ENCODE measurements at places on chromosomes 6 and 20. TPM values are rescaled to one million over a fixed set of nuclear protein-coding genes. Genes with fewer than 3 reads are reported as not detected.

Gene GGTLC1
- polyA plus RNA-seq: not detected

Gene TMEM170B
- polyA plus RNA-seq: 0.24 TPM

Gene KCNB1
- not detected for polyA plus RNA-seq

Gene MLN
- polyA plus RNA-seq: not detected

Gene COL9A1
- 0.12 TPM for polyA plus RNA-seq

Gene WASF1
- polyA plus RNA-seq: 8.6 TPM

Gene MCUR1
- 5.8 TPM for polyA plus RNA-seq

Gene POM121L2
- not detected for polyA plus RNA-seq

Gene ACSS2
- polyA plus RNA-seq: 5.8 TPM

Gene TNFRSF6B
- polyA plus RNA-seq: not detected

Gene BCAS4
- 66.8 TPM for polyA plus RNA-seq

Gene RIPPLY2
- not detected for polyA plus RNA-seq

Gene NKAIN2
- polyA plus RNA-seq: not detected

Gene RNF114
- 137 TPM for polyA plus RNA-seq

Gene IL17F
- polyA plus RNA-seq: not detected

Gene CAP2
- not detected for polyA plus RNA-seq

Gene TCP11
- polyA plus RNA-seq: not detected

Gene CLDN20
- not detected for polyA plus RNA-seq

Gene PPP1R11
- 78.1 TPM for polyA plus RNA-seq

Gene PLN
- polyA plus RNA-seq: not detected

Gene SLC22A23
- polyA plus RNA-seq: 0.55 TPM

Gene PEX7
- 6.6 TPM for polyA plus RNA-seq

Gene IMPG1
- not detected for polyA plus RNA-seq

Gene TSPO2
- polyA plus RNA-seq: not detected

Gene CCHCR1
- polyA plus RNA-seq: 2.6 TPM

Gene ADGRF4
- polyA plus RNA-seq: not detected

Gene C20orf173
- not detected for polyA plus RNA-seq

Gene SALL4
- not detected for polyA plus RNA-seq

Gene KIF3B
- 1.0 TPM for polyA plus RNA-seq

Gene CCN5
- not detected for polyA plus RNA-seq

Gene RAET1E
- polyA plus RNA-seq: not detected

Gene ZBTB2
- 11.6 TPM for polyA plus RNA-seq

Gene GLP1R
- polyA plus RNA-seq: not detected

Gene LRRC1
- polyA plus RNA-seq: 3.6 TPM

Gene TFAP2D
- polyA plus RNA-seq: not detected

Gene DNAH8
- polyA plus RNA-seq: not detected

Gene FANCE
- polyA plus RNA-seq: 4.2 TPM

Gene CALHM5
- not detected for polyA plus RNA-seq

Gene BTN1A1
- not detected for polyA plus RNA-seq

Gene PGBD1
- 0.25 TPM for polyA plus RNA-seq

Gene CCN2
- 2.3 TPM for polyA plus RNA-seq

Gene LAMP5
- 1.2 TPM for polyA plus RNA-seq

Gene EPPIN
- not detected for polyA plus RNA-seq

Gene SF3B5
- 389 TPM for polyA plus RNA-seq

Gene IP6K3
- polyA plus RNA-seq: not detected

Gene RAD21L1
- polyA plus RNA-seq: not detected

Gene ABHD16B
- polyA plus RNA-seq: not detected

Gene BIRC7
- polyA plus RNA-seq: not detected

Gene LY6G6D
- polyA plus RNA-seq: not detected
